Naive B cell (primary cell): ENCODE measurements at places on chromosomes 6 and 20.

- no peak for DNase-seq
Observed at GRCh38 chr20:14531786-14532185, 194.4 kb upstream of the FLRT3 start.

GRCh38 chr6:116542426-116542825, 3.1 kb downstream of the TRAPPC3L start:
- no peak for DNase-seq

GRCh38 chr20:39829661-39830060, 859.4 kb downstream of the MAFB start:
- no peak for DNase-seq

DNA sequence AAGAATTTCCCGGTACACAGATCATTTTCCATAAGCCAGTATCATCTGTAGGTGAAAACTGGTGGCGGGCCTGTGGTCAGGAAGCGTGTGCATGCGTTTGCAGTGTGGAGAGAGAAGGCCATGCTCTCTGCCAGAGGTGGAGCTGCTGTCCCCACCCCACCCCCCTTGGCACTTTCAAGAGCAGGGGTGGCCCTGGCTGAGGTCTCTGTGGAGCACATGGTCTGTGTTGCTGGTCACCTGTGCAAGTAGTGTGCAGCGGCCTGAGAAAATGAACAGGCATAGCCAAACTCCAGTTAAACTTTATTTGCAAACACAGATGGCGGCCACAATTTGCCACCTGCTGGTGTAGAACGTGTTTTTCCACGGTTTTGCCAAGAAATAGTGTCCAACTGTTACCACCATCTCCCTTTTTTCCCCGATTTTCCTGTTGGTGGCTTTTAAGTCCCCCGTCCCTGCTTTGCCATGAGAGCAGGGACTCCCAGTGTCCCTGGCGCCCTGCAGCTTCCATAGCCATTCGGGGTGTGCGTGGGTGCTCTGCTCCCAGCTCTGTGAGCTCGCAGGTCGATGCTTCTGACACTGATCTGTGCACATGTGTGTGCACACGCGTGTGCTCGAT, 2.5 kb downstream of the ADRM1 start:
- DNase-seq, result no peak

- no peak for DNase-seq
Observed at GRCh38 chr20:23697947-23698346, 9.1 kb upstream of the CST4 start.

GRCh38 chr6:45759472-45759810, 256.2 kb downstream of the CLIC5 start:
- DNase-seq, result no peak
